ENCODE measurements at places on chromosomes 12 and 14. TPM values are rescaled to one million over a fixed set of nuclear protein-coding genes. Genes with fewer than 3 reads are reported as not detected.

ALG10 gene
- 8.0 TPM for total RNA-seq

LRIG3 gene
- 82.3 TPM for total RNA-seq

SSTR1 gene
- 1.7 TPM for total RNA-seq

KNTC1 gene
- 27.9 TPM for total RNA-seq

KLRC3 gene
- 26.4 TPM for total RNA-seq

SERPINA4 gene
- total RNA-seq: not detected

PPP1R3E gene
- 11.3 TPM for total RNA-seq

MIPOL1 gene
- 19.6 TPM for total RNA-seq

ADAM20 gene
- total RNA-seq: 1.7 TPM

PLEKHH1 gene
- total RNA-seq: 30.3 TPM

CLEC14A gene
- 11.1 TPM for total RNA-seq

NANOG gene
- 0.17 TPM for total RNA-seq

LHX5 gene
- total RNA-seq: 3.5 TPM

ARMH4 gene
- 39.8 TPM for total RNA-seq

VDR gene
- total RNA-seq: 0.17 TPM

SYNDIG1L gene
- total RNA-seq: 4.6 TPM

KRT72 gene
- 0.11 TPM for total RNA-seq

KRT74 gene
- total RNA-seq: not detected

Measured in spinal cord (tissue), 10 donors.